ENCODE measurements at places on chromosomes 1 and 21. TPM values are rescaled to one million over a fixed set of nuclear protein-coding genes. Genes with fewer than 3 reads are reported as not detected.

The SIK1 gene
- total RNA-seq = 30.1 TPM

The RXFP4 gene
- total RNA-seq = not detected

GRCh38 chr1:5379176-5379759 is 613.0 kb downstream of the NPHP4 start:
- no peak for DNase-seq

- no peak for DNase-seq
These were observed 25.3 kb upstream of the SHCBP1L start for GRCh38 chr1:182978151-182978853.

GRCh38 chr21:26136671-26137070 is 33.9 kb downstream of the APP start:
- no peak for DNase-seq

DNA sequence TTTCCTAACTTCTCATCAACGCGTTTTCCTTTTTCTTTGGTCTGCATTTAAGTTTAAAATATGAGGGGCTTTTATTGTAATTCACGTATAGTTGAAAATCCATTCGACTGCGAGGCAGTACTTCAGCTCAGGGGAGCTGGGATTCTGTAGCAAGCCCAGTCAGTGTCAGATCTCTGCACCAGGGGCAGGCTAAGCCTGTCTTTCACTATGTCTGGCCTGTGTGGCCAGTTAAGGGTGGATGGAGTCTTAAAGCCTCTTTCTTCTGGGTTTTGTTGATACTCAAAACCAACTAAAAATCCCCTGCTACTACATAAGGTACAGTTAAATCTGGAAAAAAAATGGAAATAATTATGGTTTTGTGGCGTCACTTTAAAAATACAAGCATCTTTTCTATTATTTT is 124.7 kb downstream of the TYW3 start:
- no peak for DNase-seq

DNA sequence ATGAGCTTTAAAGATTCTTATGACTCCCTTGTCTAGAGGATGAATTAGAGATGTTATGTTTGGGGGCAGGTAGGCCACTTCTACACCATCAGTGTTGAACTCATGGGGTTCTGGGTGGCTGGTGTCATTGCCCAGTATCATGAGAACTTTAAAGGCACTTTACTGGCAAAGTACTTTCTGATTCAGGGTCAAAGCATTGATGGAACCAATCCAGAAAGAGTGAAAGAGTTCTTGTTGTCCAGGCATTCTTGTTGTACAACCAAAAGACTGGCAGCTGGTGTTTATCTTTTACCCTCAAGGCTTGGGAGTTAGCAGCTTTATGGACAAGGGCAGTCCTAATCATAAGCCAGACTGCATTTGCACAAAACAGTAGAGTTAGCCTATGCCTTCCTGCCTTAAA is 673.0 kb downstream of the USP25 start:
- DNase-seq = no peak

GRCh38 chr1:152252157-152252556 is 28.2 kb upstream of the HRNR start:
- no peak for DNase-seq

- no peak for DNase-seq
These were observed 26.9 kb upstream of the EXOSC10 start for GRCh38 chr1:11126569-11126968.

DNA sequence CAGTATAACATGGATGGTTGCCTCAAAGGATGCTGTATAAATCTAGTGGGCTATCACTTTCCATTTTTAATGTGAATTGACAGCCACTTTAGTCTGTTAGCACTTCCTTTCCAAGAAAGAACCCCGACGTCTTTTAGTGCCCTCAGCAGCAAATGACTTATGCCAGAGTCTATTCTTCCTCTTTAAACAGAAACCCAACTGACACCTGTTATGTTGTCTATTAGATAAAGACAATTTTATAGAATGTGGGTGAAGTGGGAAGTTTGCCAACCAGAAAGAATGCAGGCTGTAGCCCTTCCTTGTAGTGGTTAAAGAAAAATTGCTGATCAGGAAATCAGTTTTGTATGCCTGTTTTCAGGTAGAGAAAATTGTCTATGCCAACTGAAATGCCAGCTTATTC is 344.9 kb downstream of the ZNF326 start:
- DNase-seq = no peak

DNA sequence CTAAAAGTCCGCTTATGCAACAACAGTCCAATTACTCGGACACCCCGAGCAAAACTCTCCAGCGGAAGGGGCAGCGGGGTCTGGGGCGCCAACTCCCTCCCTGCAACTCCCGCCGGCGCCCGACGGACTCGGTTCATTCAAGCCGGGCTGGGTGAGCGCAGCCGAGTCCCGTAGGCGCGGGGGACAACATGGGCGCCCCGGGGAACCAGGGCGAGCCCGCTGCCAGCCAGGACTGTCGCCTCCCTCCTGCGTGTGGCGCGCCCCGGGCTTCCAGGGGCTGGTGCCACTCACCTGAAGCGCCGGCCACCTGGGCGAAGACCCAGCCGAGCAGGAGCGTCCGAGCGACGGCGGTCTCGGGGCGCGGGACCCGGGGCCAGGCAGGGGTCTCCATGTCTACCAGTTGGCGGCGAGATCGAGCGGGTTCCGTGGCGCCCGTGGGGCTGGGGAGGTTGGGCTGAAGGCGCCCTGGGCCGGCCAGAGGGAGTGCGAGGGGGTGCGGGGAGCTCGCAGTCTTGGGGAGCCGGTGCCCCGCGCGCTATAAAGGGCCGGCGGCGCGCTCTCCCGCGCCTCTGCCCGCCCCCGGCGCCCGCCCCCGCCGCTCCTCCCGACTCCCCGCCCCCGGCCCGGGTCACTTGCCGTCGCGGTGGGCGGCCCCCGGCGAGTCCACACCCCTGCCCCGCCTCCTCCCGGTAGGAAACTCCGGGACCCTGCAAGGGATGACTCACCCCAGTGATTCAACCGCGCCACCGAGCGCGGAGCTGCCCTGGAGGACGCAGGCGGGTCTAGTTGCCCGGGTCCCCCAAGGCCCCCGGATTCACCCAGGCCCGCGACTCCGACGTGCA is at the start of gene F3:
Gene F3 (minus strand): TSS at position 514 of the 842 bp plus-strand sequence. CDS start 123 bp downstream, at position 391.
- peak; percentile 94 for DNase-seq

DNA sequence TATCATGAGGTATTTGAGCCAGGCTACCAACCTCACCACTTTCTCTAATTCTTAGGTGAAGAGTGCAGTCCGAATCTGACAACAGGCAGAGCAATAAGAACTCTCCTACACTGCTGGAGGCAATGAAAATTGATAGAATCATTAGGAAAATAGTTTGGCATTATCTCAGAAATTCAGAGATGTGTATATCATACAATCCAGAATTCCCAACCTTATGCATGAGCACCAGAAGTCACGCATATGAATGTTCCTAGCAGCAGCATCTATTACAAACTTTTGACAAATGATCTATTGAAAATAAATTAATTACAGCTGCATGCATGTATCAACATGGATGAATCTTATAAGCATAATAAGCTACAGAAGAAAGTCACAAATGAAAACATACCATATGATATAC is 176.9 kb upstream of the CAMK1G start:
- DNase-seq = no peak

- DNase-seq = no peak
These were observed 46.3 kb downstream of the COL18A1 start for GRCh38 chr21:45451091-45451740.

DNA sequence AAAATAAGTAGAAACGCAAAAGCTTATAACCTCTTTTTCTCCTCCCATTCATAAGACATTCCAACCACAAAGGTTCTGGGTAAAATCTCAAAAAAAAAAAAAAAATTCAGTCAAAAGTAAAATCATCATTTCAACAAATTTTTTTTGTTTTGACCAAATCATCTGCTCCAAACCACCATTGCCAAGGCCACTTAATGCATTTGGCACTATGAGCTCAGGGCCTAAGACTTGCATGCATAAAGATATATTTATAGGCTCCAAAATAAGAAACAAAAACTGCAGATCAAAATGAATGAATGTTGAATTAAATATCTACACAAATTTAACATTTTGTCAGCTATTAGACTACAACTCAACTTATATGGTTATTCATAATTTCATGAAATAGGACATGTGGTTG is 331.1 kb upstream of the NFIA start:
- DNase-seq = no peak

- no peak for DNase-seq
These were observed 207.0 kb downstream of the SIPA1L2 start for GRCh38 chr1:232422898-232423297.

- DNase-seq = no peak
These were observed 146.3 kb upstream of the C8B start for GRCh38 chr1:57112148-57112547.

- DNase-seq = no peak
These were observed 7.1 kb downstream of the CYB561D1 start for GRCh38 chr1:109500941-109501381.

All from lower lobe of right lung (tissue), 2 donors.